ENCODE measurements at places on chromosomes 1 and 21. TPM values are rescaled to one million over a fixed set of nuclear protein-coding genes. Genes with fewer than 3 reads are reported as not detected.

The PATJ gene
- 125 TPM for total RNA-seq

The DNASE2B gene
- not detected for total RNA-seq

The C1orf141 gene
- not detected for total RNA-seq

DNA sequence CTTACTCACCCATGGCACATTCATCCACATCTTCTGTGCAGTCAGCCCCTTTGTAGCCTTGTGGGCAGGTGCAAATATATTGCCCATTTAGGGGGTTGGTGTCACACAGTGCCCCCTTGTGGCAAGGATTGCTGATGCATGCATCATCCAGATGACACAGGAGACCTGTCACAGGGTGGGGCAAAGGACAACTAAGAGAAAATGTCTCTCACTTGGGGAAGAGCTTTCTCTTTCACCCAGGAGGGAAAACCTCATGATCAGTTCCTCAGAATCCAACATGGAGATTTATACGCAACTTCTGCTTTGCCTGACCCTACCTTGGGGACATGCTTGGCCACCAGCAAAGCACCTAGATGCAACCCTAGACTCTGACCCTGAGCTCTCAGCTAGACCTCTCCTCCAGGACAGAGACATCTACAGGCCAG lies 71.8 kb upstream of the ADAM30 start:
- peak; percentile 69 for DNase-seq

- DNase-seq, result no peak
Measured at GRCh38 chr1:90434460-90434859, 282.6 kb downstream of the BARHL2 start.

- no peak for DNase-seq
Measured at GRCh38 chr21:34618941-34619340, 4.0 kb upstream of the RCAN1 start.

GRCh38 chr1:169130683-169131082 lies 24.2 kb downstream of the ATP1B1 start:
- DNase-seq, result no peak

DNA sequence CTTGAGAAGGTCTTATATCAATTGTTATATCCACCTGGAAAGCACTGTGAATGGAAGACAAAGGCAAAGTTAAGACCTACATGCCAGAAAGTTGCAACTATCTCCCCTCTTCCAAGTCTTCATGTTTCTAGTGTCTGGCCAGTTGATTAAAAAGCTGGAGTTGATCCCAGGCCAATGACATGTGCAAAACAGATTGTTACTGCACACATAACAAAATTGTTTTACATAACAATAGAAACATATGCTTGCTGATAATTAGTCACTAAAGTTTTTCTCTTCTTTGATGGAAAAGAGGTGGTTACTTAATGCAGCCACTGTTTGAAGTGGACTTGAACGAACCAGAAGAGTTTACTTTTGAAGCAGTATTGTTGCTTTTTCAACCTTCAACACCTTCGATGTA lies 158.2 kb downstream of the TGFBR3 start:
- no peak for DNase-seq

GRCh38 chr1:196115646-196116045 lies 492.6 kb downstream of the KCNT2 start:
- DNase-seq, result peak; percentile 84

DNA sequence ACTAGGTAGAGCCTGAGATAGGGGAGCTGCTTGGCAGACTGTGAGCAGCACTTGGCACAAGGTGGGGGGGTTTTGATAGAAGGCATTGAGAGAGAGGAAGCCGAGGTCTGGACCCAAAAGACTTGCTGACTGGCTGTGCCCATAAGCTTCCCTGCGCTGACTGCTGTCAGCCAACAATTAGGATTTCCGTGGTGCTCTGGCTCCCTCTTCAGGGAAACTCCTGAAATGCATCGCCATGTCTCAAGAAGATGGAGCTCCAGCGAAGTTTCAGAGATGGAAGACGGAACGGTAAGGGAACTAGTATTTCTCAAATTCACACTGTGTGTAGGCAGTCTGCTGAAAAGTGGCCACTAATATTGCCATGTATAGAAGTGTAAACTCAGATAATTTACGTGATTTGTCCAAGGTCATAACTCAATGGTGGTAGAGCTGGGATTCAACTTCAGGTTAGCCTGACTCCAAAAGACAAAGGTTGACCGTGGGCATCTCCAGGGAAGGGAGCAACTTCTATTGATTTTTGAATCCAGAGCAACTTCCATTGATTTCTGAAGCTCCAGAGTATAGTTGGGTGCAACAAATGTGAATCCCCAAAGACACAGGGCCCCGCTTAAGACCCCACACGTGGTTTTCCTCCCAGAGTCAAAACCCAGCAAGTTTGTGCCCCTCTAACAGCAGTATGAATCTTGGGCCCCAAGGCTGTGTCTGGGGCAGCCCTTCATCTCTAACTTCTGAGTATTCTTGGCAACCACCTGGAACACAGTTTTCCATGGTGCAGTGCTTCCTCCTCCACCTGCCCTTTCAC lies 44.5 kb upstream of the CRNN start:
- DNase-seq, result peak; percentile 71
